Activated gamma-delta T cell (primary cell): ENCODE measurements at places on chromosomes 2 and 18.

- DNase-seq: no peak
Observed at GRCh38 chr2:54074606-54075341, 40.6 kb upstream of the ACYP2 start.

DNA sequence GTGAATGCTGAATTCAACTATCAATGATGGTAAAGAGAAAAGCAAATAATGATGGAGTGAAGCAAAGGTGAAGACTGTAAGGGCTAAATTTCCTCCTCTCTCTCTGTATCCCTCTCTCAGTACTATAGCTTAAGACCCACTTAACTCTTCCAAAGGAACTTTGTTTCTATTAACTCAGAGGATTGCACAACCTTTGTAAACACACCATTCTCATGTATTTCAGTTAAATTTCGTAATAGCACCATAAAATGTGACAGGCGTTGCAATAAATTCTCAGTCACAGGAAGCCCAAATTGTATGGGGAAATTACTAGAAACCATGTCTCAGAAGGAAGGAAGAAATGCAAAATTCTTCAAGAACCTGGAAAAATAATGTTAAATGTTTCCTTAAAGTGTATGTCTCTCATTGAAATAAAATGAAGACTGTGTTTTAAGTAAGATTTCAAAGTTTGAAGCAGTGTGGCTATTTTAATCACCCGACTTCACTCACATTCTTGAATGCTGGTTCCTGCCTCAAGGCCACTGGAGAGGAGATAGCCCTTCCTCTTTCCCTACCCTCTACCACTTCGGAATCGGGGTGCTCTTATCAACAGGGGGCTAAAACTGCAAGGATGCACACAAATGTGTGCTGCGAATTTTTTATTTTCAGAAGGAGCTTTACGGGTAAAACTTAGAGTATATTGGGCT lies 112.1 kb downstream of the FTCDNL1 start:
- no peak for DNase-seq

DNA sequence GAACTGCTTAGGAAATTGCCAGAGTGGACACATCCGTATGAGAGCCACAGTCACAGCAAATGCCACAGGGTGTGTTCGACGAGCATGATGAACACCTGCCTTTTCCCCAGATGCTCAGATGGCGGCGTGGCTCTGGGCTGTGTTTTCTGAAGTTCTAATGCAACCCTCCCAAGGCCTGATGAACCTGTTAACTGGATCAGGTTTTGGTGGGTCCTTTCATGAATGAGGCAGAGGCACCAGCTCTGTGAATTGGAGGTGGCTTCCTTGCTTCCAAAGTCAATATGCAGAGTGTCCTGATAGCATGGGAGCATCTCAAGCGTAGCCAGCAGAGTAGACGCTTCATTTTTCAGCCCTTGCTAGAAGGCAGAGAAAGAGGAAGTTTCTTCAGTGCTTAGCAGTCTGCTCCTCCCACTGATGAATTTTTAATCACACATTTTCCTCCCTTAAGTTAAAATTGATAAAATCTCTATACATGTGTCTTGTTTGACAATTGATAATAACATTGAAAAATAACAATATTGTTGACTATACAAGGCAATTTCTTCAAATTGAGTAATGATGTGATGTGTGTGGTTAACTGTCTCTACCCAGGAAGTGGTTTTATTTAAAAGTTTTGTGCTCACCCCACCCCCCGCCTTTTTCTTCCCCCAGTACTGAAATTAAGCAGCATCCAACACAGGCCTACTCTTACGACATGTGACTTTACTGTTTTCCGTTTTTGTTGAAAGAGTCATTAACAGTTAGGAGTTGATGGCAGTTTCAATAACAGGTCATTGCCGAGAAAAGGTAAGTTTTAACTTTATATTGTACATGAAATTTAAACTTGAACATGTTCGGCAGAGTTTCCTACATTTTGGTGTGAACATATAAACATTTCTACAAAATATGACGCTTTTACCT lies at the start of gene ARHGAP15:
Gene ARHGAP15 (plus strand): TSS at position 739 of the 900 bp plus-strand sequence.
- DNase-seq: no peak

- no peak for DNase-seq
Observed at GRCh38 chr2:97988722-97989121, 7.0 kb downstream of the TMEM131 start.

GRCh38 chr18:62279561-62279960 lies 45.5 kb upstream of the TNFRSF11A start:
- DNase-seq: no peak
